ENCODE measurements at places on chromosomes 3 and 15.

GRCh38 chr3:5972586-5972985 is 785.1 kb downstream of the EDEM1 start:
- DNase-seq = no peak

DNA sequence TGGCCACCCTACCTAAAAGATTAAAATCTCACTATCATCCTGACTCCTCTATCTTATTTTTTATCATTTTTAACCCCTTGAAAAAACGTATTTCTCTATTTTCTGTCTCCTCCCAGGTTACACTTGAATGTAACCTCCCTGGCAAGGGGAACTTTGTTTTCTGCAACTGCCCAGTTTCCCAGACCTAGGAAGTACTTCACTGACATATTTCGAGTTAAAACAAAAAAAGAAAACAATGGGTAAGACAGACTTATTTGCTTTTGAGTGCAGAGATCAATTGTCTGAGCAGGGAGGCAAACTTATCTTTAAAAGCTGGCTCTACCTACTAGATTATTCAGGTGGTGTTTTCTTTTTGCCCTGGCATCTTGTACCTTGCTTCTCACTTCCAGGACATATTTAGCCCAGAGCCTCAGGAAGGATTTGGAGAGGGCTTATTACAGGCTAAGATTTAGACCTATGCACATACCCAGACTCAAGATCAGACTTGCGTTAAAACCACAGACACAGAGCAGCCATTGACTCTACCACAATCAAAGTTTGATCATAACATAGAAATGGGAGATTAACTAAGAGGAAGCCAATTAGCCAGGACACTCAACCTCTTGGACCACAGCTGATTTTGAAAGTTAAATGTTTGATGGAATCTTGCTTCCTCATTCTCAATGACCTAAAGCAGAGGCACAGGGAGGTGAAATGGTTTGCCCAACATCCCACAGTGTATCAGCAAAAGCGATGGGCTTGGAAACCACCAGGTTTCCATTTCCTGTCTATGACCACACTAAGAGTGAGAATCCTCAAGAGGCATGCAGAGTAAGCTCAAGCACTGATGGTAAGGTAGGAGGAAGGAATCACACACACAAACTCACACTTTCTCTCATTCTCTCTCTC is 169.5 kb upstream of the THBS1 start:
- no peak for DNase-seq

DNA sequence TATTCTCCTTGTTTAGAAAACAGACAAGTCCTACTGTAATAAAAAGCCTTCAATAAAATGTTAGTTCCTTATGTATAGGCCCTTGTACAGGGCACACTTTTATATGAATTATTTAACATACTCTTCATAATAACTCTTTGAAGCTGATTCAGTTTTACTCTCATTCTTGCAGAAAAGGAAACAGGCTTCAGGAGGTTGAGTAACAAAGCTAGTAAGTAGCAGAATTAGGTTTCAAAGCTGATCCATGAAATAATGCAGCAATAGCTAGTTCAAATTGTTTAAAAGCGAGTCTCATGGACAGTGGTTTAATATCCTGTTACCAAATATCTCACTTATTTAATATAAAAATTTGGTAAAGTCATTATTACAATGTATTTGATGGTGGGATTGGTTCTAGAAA is 25.0 kb downstream of the TCF12 start:
- DNase-seq = no peak

GRCh38 chr3:112546216-112546759 is 15.5 kb downstream of the ATG3 start:
- DNase-seq = no peak

Measured in NCI-H510A (cell line).